Ecto neural progenitor cell (in vitro differentiated cells): ENCODE measurements at places on chromosomes 13 and 19.

DNA sequence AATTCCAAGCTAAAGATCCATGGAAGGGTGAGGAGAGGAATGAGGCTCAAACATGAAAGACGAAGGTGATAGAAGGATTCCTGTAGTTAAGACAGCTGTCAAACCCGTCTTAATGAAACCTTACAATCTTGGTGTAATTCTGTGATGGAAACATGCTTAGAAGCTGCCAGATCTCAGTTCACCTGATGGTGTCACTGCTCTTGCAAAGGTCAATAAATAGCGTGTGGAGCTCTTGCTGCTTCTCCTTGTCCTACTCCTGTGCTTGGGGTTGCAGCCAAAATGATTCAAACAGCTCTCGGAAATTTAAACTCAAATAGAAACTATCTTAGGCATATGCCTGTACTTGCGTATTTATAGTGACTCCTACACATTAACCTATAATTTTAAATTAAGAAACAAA, 1705.0 kb downstream of the OLFM4 start:
- no peak for DNase-seq

DNA sequence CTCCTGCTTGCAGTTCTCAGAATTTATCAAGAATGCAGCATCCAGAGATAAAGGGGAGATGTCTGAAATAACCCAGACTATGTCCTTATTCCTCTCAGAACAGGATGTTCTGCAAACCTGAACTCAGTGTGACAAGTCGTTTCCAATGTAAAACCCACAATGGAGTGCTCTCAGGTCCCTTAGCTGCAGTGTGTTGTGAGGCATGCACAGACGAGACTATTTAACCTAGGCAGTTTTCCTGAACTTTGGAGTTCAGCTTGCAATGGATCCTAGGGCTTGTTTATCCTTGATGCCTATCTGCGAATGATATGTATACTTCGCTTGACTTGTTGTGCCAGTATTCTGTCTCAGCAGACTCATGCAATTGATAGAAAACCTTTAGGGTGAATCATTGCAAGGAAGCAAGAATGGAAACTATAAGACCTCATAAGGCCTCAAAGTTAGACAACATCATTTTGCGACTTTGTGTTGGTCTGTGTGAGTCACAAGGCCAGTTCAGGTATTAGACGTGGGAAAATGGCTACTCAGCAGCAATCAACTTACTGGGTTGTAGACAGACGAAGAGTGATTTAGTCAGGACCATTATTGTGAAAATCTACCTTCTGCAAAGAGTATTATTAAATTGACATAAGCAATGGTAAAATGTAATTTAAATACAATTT, 2439.9 kb upstream of the PCDH20 start:
- no peak for DNase-seq

DNA sequence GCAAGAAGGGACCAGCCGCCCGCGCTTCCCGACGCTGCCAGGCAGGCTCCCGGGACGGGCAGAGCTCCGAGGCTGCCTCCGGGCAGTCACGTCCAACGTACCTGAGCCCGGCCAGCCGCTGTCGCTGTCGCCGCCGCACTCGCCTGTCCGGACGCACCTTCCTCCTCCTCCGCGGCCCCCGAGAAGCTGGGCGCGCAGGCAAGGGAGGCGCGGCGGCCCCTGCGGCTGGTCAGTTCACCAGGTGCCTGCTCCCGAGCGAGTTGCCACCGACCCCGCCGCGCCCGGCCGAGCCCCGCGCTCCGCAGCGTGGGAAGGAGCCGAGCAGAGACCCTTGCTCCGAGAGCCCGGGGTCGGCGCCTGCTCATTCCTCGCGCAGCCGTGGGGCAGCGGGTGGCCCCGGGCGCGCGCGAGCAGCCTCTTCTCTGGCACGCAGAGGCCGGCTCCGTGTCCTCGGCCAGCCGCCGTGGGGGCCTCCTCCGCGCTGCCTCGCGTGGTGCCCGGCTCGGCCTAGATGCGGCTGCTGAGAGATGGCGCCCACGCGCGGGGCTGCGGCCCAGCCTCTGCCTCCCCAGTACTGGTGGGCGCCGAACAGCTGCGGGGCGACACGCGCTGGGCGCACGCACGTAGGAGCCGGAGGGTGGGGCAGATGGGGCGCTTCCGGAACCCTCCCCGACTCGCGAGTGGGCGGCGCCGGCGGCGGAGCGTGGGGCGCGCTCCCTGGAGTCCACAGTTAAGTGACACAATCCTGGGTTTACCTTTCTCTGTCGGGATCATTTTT, 419.4 kb downstream of the UQCRFS1 start:
- DNase-seq: peak; percentile 58

GRCh38 chr19:51242881-51243630, 7.8 kb upstream of the SIGLECL1 start:
- no peak for DNase-seq

GRCh38 chr13:97339988-97340749, 93.8 kb upstream of the RAP2A start:
- DNase-seq: no peak

DNA sequence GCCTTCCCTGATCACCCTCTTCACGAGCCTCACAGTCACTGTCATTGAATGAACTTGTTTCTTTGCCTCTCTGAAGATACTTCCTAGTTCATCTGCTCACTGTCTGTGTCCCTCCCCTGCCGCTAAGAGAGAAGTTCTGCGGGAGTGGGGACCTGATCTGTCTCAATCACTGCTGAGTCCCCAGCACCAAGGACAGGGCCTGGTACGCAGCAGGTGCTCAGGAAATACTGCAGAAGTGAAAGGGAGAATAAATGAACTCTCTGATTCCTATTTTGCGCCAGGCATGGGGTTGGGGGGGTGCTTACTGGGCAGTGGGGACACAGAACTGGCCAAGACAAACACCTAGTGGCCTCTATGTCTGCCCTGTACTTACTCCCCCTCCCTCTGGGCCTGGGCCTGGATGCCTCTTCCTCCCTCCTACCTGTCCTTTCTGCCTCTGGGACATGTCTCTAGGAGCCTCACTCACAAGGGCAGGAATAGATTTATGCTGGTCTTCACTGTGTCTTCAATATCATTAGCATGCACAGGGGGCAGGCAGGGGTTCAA, 17.5 kb downstream of the FCGBP start:
- peak; percentile 43 for DNase-seq

GRCh38 chr19:50313812-50314536, 15.2 kb downstream of the KCNC3 start:
- DNase-seq: no peak

DNA sequence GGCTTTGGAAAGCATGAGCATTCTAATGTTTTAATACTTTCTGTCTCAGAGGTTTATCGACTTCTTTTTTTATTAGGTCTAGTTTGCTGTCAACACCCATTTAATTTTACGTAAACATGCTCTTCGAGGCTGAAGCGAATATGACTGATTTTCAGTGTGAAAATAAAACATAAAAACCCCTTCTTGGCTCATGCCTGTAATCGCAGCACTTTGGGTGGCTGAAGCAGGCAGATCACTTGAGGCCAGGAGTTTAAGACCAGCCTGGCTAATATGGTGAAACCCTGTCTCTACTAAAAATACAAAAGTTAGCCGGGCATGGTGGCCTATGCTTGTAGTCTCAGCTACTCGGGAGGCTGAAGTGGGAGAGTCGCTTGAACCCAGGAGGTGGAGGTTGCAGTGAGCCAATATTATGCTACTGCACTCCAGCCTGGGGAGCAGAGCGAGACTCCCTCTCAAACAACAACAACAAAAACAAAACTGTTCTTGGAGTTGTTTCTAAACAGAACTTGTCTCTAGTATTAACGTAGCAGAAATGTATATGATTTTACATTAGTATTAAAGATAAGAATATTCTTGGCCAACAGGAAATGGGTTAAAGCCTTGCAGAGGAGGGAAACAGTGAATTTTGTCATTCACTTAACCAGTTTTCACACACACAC, 7.1 kb upstream of the IGFL3 start:
- DNase-seq: no peak

- DNase-seq: peak; percentile 83
Observed at GRCh38 chr19:42254089-42254849, 659 bp downstream of the ERF start.

GRCh38 chr13:29562786-29563438, 32.6 kb downstream of the SLC7A1 start:
- no peak for DNase-seq

- peak; percentile 81 for DNase-seq
Observed at GRCh38 chr13:52738719-52739467, 727 bp downstream of the CNMD start.

GRCh38 chr13:20125129-20125782, 35.6 kb downstream of the GJA3 start:
- peak; percentile 10 for DNase-seq

DNA sequence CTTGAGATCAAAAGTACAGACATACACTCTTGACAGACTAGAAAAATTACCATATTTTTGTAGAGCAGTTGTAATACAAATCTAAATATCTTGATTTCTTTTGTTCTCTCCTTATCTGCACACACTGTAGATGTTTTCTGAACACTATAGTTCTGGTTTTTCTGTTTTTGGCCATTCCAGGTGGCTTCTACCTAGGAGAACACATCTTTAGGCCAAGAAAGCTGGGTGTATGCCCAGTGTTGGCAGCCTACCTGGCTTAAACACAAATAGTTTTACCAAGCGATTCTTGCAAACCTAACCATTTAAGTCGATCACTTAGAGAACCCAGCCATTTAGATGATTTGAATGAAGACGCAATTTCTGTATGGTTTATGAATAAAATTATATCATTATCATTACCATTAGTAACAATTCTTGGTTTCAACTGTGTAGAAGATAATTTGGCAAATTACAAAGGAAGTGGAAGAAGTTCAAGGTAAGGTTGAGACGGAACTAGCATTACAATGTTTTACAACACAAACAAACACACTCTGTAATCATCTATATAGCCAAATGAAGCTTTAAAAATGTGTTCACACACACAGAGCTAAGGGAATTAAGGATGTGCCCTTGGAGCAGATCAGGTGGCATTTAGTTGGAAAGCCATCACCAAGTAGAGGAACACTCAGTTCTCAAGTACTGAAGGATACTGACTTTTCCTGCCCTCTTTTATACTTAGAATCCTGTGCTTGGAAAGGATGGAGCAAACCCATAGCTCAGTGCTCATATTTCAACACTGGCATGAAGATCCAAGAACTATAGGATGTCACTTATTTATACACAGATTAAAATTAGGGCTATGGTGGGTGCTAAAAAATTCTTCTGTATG, 36.2 kb downstream of the ERCC5 start:
- no peak for DNase-seq

DNA sequence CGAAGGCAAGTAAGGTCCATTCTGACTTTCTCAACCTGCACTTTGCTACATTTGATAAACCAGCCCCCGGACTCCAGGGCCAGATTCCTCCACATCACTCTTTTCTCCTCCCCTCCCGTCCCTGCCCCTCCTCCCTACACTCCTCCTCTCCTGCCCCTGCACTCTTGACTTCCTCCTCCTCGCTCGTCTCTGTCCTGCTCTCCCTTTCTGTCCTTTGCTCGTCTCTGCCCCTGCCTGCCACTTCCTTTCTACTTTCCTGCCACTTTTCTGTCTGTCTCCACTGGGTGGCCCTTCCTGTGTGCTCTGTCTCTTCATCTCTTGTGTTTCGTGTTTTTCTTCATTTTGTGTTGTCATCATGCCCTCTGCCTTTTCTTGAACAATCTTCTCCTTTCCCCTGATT, 7.0 kb downstream of the U2AF2 start:
- DNase-seq: no peak

DNA sequence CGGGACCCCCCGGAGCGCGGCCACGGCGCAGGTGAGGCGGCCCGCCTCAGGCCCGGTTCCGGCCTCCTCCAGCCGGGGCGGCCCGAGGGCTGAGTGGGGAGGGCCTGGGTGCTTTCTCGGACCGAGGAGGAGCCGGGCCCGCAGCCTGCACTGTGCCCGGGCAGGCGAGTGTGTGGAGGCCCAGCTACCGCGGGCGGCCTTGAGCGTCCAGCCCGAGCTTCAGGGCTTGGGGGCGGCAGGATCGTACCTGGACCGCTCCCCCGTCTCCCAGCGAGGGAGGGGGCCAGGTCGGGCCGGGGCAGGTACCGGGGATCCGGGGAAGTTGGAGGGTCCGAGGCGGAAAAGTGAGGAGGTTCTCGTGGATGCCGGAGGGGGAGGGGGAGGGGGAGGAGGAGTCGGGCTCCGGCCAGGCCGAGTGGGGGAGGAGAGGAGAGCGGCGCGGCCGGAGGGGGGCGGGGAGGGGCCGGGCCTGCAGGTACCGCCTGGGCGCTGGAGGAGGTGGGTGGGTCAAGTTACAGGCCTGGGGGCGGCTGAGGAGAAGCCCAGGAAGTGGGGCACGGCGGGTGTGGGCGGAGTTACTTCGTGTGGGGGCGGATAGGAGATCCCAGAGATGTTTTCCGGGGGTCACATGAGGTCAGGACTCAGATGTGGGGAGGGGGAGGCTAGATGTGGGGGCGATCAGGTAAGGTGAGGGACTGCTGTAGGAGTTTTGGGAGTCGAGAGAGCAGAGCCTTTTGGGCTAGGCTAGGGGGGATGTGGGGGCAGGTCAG, 545 bp downstream of the NACC1 start:
- DNase-seq: peak; percentile 88

GRCh38 chr19:30450835-30451321, 78.7 kb downstream of the ZNF536 start:
- no peak for DNase-seq

DNA sequence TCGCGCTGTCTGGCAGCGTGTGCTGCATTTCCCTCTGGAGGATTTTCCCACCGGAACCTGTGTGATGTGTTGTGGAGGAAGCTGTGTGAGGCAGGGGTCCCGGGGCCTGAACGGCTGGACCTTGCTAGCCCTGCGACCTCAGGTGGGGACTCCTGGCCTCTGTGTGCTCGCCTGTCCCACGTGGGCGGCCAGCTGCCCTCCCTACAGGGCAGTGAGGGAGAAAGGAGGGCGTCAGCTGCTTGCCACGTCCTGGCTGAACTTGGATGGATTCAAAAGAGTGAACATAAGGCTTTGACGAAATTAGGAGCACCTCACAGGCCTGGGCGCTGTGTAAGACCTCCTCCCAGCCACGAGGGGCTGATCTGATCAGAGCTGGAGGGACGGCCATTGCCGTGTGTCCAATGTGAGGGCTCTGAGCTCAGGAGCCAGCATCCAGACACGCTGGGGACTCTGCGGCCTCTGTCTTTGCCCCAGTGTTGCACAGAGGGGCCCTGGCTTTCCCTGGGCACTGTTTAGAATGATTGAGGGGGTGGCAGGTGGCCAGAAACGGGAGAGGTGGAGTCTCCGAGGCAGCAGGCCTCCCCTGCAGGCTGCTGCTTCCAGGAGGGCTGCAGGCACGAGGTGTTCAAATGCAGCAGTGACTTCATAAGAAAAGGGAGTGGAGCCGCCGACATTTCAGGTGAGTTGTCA, 13.0 kb downstream of the TFDP1 start:
- DNase-seq: peak; percentile 30

GRCh38 chr13:39536274-39536673, 66.7 kb downstream of the LHFPL6 start:
- DNase-seq: no peak

DNA sequence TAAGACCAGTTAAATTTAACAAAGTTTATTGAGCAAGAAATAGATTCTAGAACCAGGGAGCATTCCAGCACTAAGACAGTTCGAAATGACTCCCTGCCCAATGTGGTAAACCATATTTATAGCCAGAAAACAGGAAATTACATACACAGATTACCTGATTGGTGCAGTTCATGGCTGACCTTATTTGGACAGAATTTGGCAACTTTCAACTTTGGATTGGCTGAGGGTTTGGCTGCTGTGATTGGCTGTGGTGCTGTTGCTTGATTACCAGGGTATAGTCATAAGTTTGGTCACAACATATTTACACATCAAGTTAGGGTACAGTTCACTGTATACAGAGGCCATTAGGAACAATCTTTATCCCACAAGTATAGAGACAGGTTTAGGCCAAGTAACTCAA, 984.8 kb upstream of the MIR17HG start:
- DNase-seq: no peak
